NCI-H446 (cell line): ENCODE measurements at places on chromosomes 2 and 18.

DNA sequence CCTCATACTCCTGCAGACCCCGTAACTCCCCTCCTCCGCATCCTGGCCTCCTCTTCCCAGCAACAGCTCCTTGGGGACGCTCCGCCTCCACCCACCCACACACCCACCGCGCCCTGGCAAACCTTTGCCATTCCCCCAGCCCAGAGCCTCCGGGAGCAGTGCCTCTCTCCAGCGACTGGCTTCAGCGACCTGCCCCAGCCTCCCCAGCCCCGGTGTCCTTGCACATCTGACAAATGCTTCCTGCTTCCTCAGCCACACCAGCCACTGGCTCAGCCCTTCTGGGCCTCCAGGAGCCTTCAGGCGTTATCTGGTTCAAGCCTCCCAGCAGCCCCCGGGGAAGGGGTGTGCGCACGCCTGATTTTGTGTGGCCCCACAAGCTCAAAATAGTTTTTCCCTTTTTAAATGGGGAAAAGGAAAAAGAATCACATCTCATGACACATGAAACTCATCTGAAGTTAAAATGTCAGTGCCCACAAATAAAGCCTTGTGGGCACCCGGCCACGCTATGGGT lies 14.2 kb downstream of the ESPNL start:
- DNase-seq, result no peak

DNA sequence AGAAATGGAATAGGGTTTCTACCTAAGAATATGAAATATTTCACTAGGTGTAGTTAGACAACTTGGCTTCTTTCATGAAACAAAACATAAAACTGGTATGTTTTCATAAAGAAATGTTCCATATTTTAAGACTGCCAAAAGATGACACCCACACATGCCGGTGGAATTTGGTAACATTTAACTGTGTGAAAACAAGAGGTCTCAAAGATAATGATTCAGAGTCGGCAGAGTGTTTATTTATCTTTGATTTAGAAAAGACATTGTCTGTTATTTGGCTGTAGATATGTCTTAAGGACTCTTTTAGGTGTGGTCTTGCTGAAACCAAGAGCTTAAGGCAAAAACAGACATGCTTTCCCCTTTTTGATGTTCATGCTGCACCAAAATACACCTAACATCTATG lies 63.5 kb upstream of the FN1 start:
- DNase-seq, result no peak

- no peak for DNase-seq
Observed at GRCh38 chr18:77113361-77114151, 19.0 kb downstream of the MBP start.

- no peak for DNase-seq
Observed at GRCh38 chr2:46879511-46879910, 36.1 kb downstream of the MCFD2 start.

DNA sequence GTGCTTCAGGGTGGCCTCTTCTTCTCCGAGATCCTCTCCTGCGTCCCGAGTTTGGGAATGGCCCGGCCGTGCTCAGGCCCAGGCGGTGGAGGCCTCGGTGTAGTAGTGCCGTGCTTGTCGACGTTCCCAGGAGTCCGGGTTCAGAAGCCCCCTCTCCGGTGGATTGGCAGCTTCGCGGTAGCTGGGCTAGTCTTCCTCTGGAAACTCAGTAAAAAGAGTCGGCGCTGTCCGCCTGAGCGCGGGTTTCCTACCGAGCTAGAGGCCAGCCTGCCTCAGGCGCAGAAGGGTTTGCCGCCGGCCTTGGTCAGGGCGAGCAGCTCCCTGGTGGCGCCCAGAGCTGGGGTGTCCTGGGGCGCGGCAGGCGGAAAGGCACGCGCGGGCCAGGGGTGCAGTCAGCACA lies 3.2 kb downstream of the RALBP1 start:
- no peak for DNase-seq

- DNase-seq, result no peak
Observed at GRCh38 chr2:62136956-62137830, 58.7 kb upstream of the B3GNT2 start.

DNA sequence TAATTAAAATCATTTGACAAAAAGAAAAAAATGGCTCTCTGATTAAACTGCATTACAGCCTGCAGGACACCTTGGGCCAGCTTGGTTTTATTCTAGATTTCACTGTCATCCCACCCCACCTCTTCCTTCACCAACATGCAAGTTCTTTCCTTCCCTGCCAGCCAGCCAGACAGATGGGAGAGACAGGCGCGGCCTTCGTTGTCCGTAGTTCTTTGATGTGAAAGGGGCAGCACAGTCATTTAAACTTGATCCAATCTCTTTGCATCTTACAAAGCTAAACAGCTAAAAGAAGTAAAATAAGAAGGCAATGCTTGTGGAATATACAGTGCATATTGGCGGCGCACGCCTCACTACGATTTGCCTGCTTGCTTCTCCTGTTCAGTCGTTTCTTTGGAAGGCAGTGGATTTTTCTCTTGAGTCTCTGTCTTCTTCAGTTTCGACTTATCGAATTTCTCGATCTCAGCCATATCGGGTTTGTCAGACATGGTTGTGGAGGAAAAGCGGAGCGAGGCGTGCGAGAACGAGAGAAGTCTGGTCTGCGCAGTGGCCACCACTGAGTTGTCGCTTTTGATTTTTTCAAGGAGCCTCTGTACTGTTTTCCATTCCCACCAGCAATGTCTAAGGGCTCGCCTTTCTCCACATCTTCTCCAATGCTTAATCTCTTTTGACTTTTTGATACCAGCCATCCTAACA lies 22.4 kb downstream of the COLEC11 start:
- no peak for DNase-seq

- peak; percentile 13 for DNase-seq
Observed at GRCh38 chr2:190409616-190410015, 1.5 kb downstream of the MFSD6 start.

DNA sequence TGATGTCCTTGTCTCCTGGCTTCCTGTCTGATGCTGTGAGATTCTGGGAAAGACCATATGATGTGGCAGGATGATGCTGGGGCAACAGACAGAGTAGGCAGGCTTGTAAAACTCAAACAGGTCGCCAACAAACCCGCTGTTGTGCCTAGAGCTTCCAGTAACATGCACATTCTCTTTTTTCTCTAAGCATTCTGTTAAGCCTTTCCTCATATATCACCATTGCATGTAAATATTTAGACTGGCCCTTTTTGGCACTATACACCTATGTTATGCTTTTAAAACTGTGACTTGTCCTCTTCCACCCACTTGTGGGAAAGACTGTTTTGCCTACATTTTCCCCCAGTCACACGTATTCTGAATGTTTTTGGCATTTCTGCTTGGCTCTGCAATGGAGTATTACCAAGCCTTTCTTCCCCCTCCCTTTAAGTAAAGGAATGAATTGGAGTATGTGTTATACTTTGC lies 250.4 kb upstream of the TANK start:
- no peak for DNase-seq

DNA sequence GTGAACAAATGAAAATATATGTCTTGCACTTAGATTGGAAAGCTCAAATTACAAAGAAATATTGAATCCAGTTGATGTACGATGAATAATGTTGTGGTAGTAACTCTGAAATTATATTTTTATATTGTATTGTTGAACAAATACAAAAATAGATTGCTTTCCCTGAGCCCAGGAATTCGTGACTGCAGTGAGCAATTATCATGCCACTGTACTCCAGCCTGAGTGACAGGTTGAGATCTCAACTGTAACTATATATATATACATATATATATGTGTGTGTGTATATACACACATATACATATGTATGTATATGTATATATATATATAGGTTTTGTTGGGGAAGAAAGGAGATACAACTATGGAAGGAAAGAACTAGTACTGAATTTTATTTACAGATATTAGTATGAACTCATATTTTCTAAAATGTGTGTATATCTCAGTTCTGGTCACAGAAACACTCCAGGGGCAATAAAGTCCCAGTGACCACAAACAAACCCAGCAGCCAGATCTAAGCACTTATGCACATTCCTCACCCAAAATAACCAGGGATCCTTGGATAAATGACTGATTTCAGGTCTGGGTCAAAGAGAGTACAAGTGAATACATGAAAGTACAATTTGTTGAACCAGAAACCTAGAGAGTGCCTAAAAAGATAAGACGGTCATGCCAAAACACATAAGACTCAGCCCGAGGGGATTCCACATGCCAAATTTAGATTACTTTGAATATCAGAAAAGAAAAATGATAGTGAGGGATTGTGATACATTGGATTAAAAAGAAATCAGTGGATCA lies 146.3 kb downstream of the TMX3 start:
- no peak for DNase-seq
